Fibroblast of skin of left biceps (primary cell): ENCODE measurements at places on chromosomes 5 and 9.

DNA sequence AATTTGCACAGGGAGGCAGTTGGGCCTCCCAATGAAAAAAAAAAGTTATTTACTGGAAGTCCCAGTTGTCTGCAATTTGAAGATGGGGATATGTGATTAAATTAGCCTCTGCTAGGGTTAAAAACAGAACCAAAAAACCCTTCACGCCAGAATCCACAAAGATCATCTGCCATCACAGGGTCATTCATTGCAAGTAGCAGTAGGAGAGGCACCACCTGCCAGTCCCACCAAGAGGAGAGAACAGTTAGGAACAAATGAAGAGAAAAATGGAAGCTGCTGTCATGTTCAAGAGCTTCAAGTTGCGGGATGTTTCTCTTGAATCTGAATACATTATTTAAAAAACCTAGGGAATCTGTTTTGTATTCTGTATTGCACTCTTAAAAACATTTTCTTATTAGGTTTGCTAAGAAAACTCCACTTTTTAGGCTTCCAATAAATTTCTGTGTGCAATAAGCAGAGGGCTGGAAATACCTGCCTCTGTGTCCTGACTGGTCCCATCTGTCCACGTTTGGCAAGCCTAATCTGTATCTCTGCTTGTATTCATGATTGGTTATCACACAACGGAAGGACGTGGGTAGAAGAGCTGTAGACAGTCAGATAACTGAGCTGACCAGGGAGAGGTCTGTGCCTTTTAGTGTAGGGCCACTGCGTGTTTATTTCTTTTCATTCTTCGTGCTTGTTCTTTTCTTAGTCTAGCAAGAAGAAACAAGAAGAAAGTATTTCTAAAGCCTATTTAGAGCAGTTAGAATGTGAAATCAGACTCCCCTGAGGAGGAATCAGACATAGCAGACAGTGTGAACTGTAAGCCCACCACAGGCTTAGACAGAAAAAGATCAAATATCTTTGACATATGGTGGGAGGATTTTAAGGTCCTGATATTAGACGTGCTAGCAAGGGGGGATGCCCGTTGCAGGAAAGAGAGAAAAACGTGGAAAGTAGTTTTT lies 630.6 kb upstream of the SEMA6A start:
- no peak for DNase-seq

DNA sequence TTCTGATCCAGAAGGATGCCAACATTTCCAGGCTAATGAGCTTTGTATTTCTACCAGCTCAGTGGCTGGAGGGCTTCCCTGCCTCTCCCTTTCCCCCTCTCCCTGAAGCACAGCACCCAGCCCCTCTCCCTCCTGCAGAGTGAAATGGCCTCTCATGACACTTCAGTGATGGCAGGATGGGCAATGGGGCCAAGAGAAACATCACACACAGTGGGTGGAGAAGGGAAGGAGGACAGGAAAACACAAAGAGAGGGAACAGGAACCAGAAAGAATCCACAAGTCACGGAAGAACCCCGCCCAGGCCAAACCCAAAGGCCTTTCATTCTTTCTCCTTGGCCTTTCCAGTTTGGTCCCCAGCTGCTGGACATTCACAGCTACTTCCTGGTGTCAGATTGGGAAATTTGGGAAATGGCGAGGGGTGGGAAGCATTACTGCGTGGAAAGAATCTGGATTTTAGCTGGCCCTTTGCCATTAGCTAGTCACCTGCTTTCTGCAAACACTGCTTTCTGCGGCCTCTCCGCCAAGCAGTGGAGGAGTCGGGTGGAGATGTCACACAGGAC lies 82.6 kb downstream of the GLDC start:
- DNase-seq, result no peak

DNA sequence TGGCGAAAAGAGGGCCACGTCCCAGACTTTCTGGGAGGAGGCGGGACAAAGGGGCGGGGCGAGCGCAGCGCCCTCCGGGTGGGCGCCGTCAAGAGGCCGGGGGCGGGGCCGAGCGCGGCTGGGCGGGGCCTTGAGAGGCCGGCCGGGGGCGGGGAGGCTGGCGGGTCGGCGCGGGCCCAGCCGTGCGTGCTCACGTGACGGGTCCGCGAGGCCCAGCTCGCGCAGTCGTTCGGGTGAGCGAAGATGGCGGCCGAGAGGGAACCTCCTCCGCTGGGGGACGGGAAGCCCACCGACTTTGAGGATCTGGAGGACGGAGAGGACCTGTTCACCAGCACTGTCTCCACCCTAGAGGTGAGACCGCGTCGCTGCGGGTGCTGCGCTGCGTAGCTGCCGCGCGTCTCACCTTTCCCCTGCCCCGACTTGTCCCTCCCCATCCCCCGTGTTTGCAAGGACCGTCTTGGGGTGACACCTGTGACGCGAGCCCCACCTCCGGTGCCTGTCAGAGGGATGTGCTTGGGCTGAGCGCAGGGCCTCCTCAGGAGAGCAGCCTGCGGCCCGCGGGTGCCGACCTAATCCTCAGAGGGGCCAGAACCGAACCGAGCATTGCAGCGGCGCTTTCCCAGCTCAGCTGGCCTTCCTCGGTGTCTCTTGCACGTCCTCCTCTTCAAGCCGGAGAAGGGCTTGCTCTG lies at the start of gene SNX2:
Gene SNX2 (plus strand): TSS at position 220 of the 689 bp plus-strand sequence. CDS start 24 bp downstream, at position 244.
- DNase-seq, result peak; percentile 71

DNA sequence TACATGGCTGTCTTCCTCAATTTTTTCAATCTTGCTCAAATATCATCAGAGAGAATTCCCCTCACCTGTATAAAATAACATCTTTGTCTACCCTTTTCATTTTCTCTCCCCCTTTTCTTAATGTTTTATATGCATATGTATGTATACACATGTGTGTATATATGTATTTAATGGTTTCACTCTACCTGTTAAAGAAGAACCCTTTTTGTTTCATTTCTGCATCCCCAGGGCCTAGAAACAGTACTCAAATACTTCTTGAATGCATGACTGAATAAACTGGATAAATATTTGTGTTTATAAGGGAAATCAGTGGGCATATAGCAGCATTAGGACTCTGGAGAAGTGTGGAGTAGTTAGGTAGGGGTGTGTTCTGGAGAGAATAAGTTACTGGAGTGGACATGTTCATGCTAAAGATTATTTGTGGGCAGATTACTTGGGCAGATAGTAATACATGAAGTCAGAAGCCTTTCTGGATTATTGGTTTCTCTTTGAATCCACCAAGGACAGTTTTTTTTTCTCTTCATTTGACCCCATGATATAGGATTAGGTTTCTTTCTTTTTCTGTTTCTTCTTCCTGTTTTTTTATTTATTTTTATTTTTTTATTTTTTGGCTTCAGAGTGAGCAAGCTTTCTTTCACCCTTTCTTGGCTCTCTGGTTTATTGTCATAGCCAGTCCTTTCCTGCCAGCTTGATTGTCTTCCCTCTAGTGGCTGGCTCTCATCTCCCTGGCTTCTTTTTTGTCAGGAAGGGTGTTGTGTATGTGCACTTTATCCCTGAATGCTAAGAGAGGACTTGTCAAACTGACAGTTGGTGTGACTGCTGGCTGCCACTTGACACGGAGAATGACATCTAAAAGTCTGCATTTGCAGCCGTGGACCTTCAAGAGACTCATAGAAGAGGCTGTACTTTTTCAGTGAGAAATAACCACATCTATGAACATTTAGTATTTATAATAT lies 89.3 kb downstream of the ZCCHC7 start:
- DNase-seq, result no peak

DNA sequence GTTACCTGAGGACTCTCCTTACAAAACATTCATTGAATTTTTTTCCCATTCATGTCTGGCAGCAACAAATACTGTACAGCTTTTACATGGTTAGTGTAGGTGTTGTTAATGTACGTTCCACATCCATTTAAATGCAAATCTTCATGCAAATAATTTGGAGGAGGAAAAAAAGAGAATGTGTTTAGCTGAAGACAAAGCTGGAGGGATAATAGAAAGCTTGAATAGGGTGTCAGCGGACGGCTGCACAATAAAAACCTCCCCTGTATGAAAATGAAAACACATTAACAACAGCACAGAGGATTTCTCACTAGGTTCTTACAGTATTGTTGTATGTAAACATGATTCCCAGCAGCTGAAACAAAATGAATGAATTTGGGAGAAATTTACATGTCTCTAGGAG lies 231.5 kb downstream of the ZNF608 start:
- DNase-seq, result no peak

GRCh38 chr5:72159501-72159911 lies 52.2 kb downstream of the MAP1B start:
- no peak for DNase-seq

- DNase-seq, result no peak
Measured at GRCh38 chr5:110665184-110665726, 61.2 kb downstream of the TMEM232 start.

DNA sequence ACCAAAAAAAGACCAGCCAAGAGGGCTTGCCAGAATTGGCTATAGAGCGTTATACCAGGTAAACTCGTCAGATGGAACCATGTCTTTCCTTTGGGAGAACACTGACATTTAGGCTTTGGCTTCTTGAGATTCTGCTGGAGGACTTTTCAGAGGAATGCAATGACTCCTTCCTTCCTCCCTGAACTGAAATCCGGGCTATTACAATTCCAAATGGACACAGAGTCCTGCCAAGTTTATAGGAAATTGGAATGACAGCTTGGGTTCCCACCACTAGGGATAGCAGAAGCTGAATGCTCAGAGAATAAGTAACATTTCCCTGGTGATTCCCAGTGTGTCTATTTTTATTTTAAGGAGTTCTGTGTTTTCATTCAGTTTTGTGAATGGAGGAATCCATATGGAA lies 143.0 kb downstream of the FGF1 start:
- no peak for DNase-seq

GRCh38 chr9:37134166-37134565 lies 13.8 kb downstream of the ZCCHC7 start:
- DNase-seq, result no peak

GRCh38 chr5:74352256-74352655 lies 288.3 kb downstream of the ENC1 start:
- no peak for DNase-seq

DNA sequence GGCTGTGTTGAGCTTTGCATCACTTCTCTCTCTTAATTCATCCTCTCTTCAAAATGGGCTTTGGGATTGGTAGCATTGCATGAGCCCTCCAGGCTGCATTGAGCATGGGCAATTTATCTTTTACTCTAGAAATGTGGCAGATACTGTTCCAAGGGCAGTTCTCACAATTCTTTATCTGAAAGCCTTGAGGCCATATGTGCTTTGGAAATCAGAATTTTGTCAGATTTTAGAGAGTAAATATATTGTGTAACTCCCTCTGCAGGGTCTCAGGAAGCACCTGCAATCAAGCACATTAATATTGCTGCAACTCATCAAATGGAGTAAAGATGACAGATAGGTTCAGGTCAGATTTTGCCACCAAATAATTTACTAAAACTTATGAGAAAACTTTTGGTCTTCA lies 17.6 kb downstream of the ALDOB start:
- no peak for DNase-seq

GRCh38 chr5:168727547-168727946 lies 148.4 kb upstream of the PANK3 start:
- DNase-seq, result no peak

GRCh38 chr5:1438871-1439270 lies 6.4 kb downstream of the SLC6A3 start:
- DNase-seq, result no peak
